ENCODE measurements at places on chromosomes 1 and 21.

DNA sequence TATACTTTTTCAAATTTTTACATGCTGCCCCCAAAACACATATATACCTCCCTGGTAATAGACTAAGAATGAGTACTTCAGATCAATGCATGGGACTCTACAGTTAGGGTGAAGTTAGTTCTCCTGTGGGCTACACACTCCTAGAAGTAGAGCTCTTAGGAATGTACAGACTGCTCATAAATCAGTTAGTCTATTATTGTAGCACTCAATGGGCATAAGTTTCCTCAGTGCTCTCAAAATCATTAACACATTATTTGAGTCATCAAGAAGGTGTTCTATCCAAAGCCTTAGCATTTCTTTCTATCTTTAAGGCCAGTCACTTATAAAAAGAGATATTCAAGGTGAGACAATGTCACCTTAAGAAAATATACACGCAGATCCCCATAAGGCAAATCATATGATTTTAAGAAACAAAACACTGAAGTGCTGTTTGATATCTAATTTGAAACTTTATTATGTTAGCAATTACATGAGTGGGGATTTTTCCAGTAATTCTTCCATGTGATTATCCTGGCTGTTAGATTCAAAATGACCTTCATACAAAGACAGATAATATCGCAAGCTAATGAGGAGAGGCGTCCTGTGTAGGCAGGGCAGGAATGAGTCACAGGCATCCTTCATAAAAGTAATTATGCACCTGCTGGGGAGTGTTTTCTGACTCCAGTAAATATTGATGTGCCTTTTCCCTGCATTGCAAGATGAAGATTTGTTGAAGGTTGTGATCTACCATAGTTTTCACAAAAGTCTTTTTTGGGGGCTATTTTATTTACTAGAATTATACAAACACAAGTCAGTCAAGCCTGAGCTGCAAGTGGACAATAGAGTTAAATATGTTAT lies 167.2 kb upstream of the ATP1B1 start:
- DNase-seq, result no peak

GRCh38 chr1:83776913-83777757 lies 221.8 kb downstream of the TTLL7 start:
- DNase-seq, result no peak

GRCh38 chr1:17984583-17984982 lies 123.0 kb upstream of the IGSF21 start:
- DNase-seq, result no peak

- DNase-seq, result no peak
Observed at GRCh38 chr1:44924835-44925464, 61.4 kb downstream of the EIF2B3 start.

DNA sequence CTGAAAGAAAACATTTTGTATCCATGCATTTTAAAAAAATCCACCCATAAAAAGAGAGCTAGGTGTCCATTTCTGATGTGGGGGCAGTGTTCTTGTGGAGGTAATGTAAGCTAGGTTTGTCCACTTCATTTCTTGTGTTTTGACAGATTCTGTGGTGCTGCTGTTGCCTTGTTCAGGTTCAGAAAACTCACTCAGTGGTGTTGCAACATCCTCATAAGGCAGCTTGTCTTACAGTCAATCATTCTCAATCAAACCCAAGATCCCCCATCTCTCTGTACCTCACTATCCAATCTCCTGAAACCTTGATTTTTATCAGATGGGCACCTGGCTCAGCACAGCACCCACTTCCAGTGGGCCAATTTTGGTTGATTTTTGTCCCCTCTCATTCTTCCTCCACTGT lies 94.1 kb downstream of the TENT5C start:
- DNase-seq, result no peak

GRCh38 chr1:43861988-43862735 lies 71.4 kb upstream of the ARTN start:
- DNase-seq, result peak; percentile 47
